ENCODE measurements at places on chromosomes 16 and 17.

GRCh38 chr17:28282596-28282995, 36.4 kb upstream of the TMEM97 start:
- no peak for DNase-seq

DNA sequence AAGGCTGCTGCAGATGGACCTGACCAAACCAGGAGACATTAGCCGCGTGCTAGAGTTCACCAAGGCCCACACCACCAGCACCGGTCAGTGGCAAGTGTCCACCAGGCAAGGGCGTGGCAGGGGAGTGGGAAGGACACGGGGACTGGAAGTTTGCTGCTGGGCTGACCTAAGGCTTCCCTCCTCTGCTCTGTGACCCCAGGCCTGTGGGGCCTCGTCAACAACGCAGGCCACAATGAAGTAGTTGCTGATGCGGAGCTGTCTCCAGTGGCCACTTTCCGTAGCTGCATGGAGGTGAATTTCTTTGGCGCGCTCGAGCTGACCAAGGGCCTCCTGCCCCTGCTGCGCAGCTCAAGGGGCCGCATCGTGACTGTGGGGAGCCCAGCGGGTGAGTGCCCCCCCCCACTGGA, 4.8 kb downstream of the HSD11B2 start:
- no peak for DNase-seq

DNA sequence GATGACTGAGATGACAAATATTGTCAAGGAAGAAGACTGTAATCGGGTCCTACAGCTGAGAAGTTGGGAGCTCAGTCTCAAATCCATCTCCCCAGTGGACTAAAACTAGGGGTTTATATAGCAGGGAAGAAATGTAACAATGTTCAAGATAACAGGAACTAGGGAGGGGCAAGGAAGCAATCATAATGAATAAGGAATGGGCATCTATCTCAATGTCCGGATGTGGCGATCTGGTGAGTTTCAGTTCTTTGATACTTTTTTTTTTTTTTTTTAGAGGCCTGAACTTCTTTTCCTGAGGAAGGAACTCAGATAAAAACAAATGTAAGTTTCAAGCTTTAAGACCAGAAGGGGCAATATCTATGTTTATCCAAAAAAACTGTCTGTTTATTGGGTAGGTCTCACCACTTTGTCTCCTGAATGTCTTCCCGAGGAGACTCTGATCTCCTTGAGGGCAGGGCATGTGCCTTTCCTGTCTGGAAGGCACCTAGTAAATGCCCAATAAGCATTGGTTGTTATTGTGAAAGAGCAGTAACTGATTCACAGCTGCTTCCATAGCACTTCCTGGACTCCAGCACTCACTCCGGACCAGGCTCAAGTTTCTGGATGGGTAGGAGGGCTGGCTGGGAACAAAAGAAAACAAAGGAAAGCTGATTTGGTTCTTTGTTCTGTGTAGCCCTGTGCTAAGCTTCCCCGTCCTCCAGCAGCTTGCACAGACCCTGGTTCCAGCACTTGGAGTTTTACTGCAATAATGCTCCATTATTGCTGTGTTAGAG, 51.9 kb downstream of the MEOX1 start:
- DNase-seq = no peak

GRCh38 chr16:10950393-10950792, 6.0 kb downstream of the CLEC16A start:
- no peak for DNase-seq

GRCh38 chr17:20267459-20267842, 199.9 kb downstream of the LGALS9B start:
- DNase-seq = no peak

GRCh38 chr17:27952366-27952765, 59.2 kb upstream of the LYRM9 start:
- DNase-seq = no peak

DNA sequence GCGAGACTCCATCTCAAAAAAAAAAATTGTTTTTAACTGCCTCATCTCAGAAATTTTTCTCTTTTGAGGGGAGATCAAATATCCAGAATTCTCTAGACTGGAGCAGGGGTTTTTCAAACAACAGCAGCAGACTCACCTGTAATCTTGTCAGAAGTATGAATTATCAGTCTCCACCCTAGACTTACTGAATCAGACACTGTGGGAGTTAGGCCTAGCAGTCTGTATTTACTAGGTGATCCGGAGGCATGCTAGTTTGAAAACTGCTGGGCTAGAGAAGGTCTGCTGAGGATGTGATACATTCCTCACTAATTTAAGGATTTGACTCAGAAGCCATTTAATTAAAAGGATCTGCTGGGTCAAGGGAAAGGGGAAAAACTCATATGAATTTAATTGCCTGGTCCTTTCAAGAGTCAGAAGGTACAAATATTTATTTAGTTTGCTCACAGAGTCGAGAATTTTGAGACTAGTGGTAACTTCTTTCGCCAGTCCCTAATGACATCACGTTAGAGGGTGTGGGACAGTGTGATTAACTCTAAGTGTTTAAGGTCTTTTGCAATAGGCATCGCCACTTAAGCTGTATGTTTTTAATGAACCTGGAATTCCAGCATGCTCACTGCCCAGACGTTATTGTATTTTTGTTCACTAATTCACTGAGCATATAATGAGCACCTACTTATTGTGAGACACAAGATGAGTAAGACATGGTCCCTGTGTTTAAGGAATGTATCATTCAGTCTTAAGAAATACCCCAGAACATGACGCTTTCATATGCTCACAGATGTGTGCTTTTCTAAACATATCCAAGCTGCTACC, 14.2 kb downstream of the ATP6V0A1 start:
- DNase-seq = no peak

- DNase-seq = no peak
Observed at GRCh38 chr17:81494626-81495377, 17.8 kb downstream of the ACTG1 start.

DNA sequence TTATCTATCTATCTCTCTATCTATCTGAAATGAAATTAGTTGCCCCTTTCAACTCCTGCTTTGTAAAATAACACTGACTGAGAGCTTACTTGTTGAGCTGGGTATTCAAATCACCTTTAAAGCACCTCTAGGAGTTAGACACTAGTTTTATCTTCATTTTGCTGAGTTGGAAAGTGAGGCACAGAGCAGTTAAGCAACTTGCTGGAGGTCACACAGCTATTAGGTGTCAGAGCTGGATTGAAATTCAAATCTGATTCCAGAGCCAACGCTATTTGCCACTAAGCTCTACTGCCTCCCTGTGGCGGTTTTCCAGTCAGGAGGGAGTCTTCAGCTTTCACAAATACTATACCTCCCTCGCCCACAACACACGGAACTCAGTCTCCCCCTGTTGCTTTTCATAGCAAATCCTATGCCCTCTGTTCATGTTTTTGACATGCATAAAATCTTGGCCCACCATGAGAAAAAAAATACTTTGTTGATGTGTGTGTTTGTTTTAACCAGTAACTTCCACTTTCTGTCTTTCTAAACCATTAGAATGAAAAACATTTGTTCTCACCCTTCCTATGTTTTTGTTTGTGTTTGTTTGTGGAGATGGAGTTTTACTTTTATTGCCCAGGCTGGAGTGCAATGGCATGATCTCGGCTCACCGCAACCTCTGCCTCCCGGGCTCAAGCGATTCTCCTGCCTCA, 74.8 kb upstream of the SMURF2 start:
- no peak for DNase-seq

- no peak for DNase-seq
Observed at GRCh38 chr17:72561266-72561665, 440.4 kb downstream of the SOX9 start.

DNA sequence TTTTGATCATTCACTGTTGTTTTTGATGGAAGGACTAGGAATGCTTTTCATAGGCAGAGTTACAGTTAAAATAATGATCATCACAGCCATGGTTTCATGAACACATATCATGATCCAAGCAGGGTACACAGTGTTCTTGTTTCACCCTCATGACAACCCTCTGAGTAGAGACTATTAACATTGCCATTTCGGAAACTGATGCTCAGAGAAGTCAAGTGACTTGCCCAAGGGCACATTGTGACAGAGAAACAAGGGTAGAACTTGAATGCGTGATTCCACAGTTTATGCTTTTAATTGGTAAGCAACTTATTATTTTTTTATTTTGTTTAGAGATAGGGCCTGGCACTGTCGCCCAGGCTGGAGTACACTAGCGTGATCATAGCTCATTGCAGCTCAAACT, 202.3 kb downstream of the KATNIP start:
- DNase-seq = no peak

DNA sequence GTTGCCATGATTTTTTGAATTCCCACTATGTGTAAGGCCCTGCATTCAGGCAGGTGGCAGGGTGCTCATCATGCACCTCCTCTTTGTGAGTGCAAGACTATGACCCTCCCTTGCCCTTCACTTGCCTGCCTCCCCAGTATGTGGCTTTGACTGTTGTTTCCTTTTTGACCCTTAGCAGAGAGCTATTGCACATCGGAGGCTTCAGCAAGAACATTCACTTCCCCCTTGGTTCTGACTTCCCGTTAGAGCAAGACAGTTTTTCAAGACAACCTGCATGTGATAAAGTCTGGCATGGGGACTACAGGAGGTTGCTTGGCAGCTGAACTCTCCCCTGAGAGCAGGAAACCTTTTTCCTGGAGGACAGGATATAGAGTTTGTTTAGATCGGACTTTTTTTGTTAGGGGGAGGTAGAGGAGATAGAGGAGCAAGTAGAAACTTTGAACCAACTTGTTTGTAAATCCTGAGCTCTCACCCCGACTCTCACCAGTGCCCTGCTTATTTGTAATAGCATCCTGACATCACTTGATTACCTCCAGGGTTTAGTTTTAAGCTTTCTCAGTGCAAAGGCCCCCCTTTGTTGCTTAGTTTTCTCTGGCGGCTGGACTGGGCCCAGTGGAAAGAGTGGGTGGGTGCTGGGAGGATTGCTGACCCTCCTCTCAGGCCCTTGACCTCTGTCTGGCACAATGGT, 34.3 kb downstream of the LIMD2 start:
- no peak for DNase-seq

- DNase-seq = no peak
Observed at GRCh38 chr17:40417258-40417608, 463 bp downstream of the TOP2A start.

DNA sequence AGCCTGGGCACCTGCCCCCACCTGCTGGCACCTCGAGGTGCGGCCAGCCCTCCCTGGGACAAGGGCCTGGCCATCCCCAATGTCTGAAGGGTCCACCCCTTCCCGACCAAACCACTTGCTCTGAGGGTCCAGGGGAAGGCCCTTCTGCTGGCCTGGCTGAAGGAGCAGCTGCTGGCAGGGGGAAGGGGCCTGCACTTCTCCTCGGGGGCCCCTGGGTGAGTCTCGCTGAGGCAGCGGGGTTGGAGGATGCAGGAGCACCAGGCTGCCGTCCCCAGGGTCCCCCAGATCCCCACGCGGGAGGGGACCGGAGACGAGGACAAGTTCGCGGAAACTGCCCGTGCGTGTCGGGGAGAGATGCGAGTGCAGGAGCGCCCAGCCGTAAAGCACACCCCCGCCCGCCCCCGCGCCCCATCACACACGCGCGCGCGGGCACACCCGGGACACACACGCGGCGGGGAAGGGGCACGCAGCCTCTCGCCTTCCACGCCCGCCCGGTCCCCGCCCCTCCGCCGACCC, 725 bp upstream of the CACNA1H start:
- no peak for DNase-seq

DNA sequence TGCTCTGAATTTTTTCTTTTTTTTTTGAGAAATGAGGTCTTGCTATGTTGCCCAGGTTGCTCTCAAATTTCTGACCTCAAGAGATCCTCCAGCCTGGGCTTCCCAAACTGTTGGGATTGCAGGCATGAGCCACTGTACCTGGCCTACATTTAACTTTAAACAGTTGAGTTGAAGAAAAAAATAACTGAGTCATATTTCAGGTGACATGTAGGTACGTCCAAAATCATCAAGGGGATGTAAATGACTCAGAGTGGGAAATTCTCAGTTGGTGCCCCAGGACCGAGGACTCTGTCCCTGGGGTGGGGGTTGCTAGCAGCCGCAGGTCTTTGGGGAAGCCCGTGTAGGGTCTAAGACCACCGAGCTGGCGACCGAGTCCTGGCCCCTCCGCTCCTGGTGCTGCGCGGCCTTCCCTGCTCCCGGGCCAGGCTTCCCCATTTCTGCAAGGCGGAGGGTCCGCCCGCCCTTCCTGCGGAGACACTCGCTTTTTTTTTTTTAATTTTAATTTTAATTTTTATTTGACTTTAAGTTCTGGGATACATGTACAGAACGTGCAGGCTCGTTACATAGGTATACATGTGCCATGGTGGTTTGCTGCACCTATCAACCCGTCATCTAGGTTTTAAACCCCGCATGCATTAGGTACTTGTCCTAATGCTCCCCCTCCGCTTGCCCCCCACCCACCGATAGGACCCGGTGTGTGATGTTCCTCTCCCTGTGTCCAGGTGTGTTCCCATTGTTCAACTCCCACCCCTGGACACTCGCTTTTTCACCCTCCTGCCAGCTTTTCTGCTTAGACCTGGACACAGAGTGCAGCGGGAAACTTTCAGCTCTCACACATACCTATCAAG, 12.7 kb upstream of the N4BP1 start:
- DNase-seq = no peak

DNA sequence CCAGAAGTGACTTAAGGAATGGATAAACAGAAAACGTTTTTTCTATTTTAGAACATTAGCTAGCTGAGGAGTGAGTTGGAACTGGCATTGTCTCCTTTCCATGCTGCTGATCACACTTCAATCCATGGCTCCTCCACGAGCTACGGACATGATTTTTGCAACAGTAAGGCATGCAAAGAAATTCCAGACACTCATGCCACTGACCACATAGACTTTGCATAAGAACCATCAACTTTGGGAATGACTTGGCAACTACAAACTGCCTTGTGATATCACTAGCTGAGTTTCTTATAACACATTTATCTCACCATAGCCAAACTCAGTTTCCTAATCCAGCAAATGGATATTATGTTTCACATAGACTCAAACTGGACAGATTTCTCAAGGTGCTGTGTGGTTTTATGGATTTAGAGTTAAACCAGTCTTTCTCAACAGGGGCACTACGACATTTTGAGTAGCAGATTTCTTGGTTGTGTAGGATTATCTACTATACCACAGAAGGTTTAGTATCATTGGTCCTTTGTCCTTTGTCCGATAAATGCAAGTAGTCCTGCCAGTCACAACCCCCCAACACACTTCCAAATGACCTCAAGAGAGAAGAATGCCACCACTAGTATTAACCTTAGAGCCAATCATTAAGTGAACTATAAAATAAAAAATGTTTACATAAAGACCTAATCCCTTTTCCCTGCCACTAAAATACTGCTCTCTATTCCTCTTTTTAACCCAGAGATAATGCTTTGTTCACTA, 48.3 kb upstream of the C17orf78 start:
- no peak for DNase-seq

GRCh38 chr16:66402591-66403230, 24.4 kb upstream of the BEAN1 start:
- DNase-seq = no peak

DNA sequence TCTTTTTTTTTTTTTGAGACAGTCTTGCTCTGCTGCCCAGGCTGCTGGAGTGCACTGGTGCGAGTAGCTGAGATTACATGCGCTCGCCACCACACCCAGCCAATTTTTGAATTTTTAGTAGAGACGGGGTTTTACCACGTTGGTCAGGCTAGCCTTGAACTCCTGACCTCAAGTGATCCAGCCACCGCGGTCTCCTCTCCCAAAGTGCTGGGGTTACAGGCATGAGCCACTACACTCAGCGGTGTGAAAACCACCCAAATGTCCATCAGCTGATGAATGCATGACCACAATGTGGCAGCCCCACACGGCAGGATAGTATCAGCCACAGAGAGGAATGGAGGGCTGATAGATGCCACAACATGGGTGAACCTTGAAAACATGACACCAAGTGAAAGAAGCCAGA, 2.1 kb downstream of the P2RX5 start:
- DNase-seq = no peak
